ENCODE measurements at places on chromosomes 2 and 18.

GRCh38 chr2:1598800-1599199 lies 145.5 kb downstream of the PXDN start:
- DNase-seq: no peak

- peak; percentile 30 for DNase-seq
Measured at GRCh38 chr2:206981739-206982340, 42.5 kb downstream of the CPO start.

DNA sequence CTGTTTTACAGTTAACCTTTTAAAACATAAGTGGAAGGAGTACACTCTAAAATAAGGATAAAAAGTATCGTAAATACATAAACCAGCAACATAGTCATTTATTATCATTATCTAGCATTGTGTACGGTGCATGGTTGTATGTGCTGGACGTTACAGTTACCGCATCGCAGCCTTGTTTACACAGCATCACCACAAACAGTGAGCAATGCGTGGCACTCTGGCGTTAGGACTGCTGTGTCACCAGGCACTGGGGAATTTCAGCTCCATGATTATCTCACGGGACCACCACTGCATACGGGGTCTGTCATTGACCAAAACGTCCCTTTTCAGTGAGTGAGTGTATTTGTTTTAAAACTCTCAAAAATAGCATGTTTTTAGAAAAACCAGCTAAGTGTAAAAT lies 103.0 kb upstream of the SNTG2 start:
- DNase-seq: no peak

DNA sequence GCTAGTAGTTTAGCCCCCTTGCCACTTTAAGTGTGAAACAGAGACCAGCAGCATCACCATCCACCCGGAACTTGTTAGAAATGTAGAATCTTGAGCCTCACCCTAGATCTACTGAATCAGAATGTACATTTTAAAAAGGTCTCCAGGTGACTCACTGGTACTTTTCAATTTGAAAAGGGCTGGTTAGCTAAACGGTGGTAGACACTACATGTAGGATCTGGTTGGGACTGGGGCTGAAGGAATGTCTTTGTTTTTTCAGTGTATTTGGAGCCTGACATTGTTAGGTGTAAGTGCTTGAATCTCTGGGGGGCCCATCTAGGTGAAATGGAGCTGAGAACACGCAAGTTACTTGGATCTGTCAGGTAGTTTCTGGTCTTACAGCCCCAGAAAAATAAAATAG lies 44.0 kb upstream of the XPO1 start:
- DNase-seq: no peak

GRCh38 chr2:37923308-37924055 lies 1.6 kb upstream of the RMDN2 start:
- DNase-seq: no peak

DNA sequence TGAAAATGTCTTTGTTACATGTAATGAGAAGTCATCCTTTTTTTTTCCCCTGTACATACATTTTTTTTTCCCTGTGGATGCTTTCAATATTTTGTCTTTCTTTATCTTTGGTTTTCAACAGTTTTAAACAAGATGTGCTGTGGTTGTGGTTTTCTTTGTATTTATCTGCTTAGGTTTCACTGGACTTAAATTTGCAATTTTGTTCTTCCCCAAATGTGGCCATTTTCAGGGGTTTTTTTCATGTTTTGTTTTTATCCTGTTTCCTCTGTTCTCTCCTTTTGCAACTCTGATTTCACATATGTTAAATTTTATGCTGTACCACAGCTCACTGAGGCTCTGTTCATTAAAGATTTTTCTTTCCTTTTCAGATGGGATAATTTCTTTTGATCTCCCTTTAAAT lies 41.7 kb downstream of the GALNT1 start:
- DNase-seq: no peak

DNA sequence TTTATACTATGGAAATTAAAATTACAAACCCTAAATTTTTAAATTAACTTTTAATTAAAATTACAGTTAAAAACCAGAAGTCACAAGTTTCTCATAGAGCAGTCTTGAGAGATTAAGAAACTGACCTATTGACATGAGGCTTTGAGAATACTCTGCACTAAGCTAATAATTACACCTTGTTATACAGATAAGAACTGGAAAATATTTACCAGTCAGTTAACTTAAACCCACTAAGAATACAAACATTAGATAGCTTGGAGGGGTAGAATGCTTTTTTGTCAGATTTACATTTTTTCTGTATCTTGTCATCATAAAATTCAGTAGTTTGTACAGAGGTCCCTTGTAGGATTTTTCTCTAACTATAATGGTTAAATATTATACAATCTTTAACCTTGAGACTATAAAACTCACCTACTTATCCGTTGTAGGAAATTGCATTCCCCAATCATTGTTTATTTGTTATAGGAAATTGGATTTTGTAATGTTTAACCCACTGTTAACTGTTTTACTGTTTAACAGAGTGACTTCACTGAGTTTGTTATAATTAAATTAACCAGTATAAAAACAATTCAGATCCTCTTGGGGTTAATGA lies 219.7 kb upstream of the PKDCC start:
- no peak for DNase-seq

- peak; percentile 51 for DNase-seq
Measured at GRCh38 chr18:40413160-40413559, 1541.9 kb upstream of the PIK3C3 start.

GRCh38 chr2:207450186-207450585 lies 79.6 kb upstream of the CREB1 start:
- DNase-seq: no peak

DNA sequence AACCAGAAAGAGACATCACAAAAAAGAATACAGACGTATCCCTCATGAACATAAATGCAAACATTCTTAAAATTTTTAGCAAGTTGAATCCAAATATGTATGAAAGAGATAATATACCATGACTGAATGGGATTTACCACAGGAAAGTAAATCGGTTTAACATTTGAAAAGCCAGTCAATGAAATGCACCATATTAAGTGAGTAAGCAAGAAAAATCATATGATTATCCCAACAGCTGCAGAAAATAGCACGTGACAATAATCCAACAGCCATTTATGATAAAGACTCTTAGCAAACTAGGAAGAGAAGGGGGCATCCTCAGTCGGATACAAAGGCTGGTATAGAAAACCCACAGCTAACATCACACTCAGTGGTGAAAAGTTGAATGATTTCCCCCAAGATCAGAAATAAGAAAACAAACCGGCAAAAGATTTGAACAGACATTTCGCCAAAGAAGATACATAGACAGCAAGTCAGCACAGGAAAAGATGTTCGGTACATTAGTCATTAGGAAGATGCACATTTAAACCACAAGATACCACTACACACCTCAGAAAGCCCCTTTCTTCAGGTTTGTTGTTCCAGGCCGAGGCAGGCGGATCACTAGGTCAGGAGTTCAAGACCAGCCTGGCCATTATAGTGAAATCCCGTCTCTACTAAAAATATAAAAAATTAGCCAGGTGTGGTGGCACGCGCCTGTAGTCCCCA lies 144.3 kb downstream of the INHBB start:
- DNase-seq: no peak

DNA sequence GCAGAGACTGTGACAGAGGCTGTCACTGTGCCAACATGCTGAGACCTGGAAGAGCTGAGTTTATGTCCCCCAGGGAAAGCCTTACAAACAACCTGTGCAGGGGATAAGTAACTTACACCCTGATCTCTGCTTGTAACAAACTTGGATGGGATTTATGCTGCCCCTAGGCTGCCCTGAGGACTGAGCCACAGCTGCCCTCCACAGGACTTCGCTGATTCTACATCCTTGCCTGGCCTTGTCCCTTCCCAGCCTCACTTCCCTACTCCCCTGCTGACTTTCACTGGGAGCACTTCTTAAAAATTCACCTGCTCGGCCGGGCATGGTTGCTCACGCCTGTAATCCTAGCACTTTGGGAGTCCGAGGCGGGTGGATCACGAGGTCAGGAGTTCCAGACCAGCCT lies 45.9 kb upstream of the ASAP2 start:
- no peak for DNase-seq

- no peak for DNase-seq
Measured at GRCh38 chr2:6510532-6510931, 355.2 kb downstream of the CMPK2 start.

DNA sequence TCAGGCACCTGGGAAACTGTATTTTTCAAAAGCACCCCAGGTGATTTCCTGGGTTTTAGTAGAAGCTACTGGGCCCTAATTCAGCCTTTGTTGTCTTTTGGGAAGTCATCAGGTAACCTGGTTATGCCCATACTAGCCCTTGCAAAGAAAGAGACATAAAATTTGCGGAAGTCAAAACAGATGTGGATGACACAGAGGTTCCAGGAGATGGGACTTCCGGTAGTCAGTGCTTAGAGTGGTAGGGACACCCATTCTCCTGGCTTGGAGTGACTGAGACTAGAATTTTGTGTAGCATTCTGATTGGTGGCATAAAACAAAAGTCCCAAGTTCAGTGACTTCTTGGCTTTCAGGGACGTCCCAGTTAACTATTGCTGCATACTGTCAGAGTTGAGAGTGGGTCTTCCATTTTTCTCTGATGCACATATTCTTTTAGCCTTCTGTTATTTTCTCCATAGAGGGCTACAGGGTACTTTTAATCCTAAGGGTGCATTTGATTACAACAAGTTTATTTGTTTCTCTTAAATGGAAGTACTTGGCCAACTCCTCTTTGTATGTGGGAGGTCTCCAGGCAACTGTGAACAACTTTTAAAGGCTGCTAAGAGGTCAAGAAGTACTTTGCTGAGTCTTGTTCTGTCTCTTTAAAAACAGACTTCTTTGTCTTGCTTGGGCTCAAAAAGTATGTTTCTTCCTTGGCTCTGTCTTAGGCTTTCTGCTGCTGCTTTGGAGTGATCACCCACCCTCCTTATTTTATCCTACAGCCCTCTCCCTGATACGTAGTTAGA lies 8.8 kb downstream of the NAB1 start:
- DNase-seq: no peak

GRCh38 chr2:217070611-217071010 lies 210.7 kb upstream of the TNP1 start:
- DNase-seq: no peak

DNA sequence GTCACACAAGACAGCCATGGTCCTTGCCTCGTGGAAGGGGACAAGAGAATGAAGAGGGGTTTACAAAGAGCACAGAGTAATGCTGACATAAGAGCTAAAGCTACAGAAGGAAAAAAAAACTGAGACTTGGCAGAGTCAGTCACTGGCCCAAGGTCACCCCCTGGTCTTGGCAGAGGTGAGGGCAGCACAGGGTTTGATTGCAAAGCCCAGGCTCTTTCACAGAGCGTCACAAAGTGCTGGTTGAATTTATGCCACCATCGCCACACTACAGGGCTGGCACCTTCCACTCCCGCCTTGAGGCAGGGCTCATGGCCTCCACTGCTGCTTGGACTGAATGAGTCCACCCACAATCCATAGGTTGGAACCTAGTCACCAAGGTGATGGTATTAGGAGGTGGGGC lies 190.2 kb downstream of the INHBB start:
- DNase-seq: no peak

DNA sequence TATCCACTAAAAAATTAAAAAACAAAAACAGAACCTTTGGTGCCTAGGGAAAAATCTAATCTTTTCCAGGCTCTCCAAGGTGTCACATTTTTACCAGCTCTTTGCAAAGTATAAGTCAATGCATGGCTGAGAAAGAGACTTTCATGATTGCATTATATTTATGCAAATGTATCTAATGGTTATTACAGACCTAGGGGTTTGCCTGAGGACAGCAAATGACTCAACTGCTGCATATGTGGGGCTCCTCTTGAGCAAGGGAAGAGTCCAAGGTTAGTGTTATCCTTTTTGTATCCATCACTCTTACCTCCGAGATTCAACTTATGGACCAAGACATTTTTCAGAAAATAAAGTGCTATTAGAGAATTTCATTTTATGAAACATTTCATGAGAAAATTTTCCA lies 33.9 kb upstream of the RMP24 start:
- no peak for DNase-seq

GRCh38 chr2:175168564-175168945 lies 552 bp upstream of the ATF2 start:
- DNase-seq: no peak

DNA sequence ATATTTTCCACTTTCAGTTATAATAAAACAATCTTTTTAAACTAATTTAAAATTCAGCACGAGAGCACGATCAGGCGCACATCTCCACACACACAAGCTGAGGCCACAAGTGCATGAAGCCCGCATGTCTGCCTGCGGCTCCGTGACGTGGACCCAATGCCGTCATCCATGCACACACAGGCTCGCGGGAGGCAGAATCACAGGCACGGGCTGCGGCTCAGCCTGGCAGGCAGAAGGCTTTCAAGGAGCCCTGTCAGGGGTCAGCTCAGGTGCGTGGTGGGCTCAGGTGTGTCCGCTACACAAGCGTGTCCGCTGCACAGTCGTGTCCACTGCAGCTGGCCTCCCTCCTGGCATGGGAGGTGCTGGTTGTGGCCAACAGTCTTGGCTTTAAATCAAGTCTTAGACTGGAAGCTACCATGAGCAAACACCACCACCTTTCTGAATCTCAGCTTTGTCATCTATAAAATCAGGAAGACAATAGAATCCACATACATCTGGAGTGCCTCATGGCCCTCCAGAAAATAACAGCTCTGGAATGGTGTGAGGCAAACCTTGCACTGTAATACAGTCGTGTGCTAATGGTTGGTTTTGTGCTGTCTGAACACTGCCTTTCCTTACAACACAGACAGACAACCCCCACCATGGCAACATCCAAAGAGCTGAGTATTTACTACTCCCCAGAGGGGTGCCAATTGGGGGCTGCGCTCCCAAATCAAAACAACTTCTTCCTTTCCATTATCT lies 210.1 kb downstream of the NDUFA10 start:
- no peak for DNase-seq

GRCh38 chr2:108803045-108803736 lies 16.6 kb downstream of the CCDC138 start:
- DNase-seq: no peak

DNA sequence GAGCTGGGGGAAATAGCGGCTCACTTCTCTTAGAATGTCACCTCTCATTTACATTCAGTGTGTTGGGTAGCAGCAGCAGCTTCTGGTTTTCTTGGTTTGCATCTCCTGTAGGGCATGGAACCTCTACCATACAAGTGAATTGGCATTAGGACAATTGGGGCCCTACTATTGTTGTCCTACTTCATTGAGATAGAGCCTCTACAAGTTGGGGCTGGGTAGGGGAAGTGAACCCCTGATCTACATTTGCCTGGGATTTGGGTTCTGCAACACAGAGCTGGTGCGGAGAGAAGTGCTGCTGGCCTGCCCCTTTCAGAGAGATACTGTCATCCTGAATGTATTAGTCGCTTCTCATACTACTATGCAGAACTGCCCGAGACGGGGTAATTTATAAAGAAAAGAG lies 391.6 kb upstream of the HS6ST1 start:
- DNase-seq: no peak

All from NCI-H1417 treated with DMSO at 0.1 percent for 48 hours (cell line).